Neural crest cell (in vitro differentiated cells): ENCODE measurements at places on chromosomes 3 and 15. TPM values are rescaled to one million over a fixed set of nuclear protein-coding genes. Genes with fewer than 3 reads are reported as not detected.

BOC gene
- total RNA-seq: 114 and 130 TPM in 2 replicates

LIPH gene
- not detected in 2 replicates for total RNA-seq

- H3K36me3 ChIP-seq: peaks cover 49% of the 10 kb centered on the region
- H3K4me3 ChIP-seq: no peak overlapping the region
- no peaks in the 10 kb centered on the region for H3K27me3 ChIP-seq
- no peak for DNase-seq
Observed at GRCh38 chr3:123552095-123552714, 32.6 kb downstream of the HACD2 start.

GRCh38 chr3:73484656-73485248 is 140.0 kb downstream of the PDZRN3 start:
- H3K27ac ChIP-seq: no peak overlapping the region
- DNase-seq: no peak
- H3K27me3 ChIP-seq: no peaks in the 10 kb centered on the region

- H3K4me1 ChIP-seq: no peaks in the 10 kb centered on the region
- no peak overlapping the region for H3K27ac ChIP-seq
- DNase-seq: no peak
- H3K27me3 ChIP-seq: no peaks in the 10 kb centered on the region
- no peaks in the 10 kb centered on the region for H3K36me3 ChIP-seq
Observed at GRCh38 chr3:178768072-178768864, 232.0 kb downstream of the KCNMB2 start.

DNA sequence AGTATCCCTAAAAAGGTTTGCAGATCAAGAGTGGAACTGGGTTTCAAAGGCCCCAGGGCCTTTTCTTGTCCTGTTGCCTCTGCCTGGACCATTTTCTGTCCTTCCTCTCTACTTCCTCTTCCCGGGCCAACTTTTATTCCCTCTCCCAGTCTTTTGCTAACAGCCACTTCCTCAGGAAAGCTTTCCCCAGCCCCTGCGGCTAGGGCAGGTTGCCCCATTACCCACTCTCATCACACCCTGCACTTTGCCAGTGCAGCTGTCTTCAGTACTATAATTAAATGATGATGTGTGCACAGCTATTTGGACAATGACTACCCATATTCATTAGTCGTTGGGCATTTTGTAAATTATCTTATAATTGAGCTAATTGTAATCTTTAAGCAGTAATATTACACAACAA is 150.5 kb upstream of the THBS1 start:
- H3K27ac ChIP-seq: no peak overlapping the region
- H3K4me3 ChIP-seq: no peak overlapping the region
- no peaks in the 10 kb centered on the region for H3K27me3 ChIP-seq
- H3K4me1 ChIP-seq: peaks cover 22% of the 10 kb centered on the region
